BE2C (cell line): ENCODE measurements at places on chromosomes 3 and 15.

DNA sequence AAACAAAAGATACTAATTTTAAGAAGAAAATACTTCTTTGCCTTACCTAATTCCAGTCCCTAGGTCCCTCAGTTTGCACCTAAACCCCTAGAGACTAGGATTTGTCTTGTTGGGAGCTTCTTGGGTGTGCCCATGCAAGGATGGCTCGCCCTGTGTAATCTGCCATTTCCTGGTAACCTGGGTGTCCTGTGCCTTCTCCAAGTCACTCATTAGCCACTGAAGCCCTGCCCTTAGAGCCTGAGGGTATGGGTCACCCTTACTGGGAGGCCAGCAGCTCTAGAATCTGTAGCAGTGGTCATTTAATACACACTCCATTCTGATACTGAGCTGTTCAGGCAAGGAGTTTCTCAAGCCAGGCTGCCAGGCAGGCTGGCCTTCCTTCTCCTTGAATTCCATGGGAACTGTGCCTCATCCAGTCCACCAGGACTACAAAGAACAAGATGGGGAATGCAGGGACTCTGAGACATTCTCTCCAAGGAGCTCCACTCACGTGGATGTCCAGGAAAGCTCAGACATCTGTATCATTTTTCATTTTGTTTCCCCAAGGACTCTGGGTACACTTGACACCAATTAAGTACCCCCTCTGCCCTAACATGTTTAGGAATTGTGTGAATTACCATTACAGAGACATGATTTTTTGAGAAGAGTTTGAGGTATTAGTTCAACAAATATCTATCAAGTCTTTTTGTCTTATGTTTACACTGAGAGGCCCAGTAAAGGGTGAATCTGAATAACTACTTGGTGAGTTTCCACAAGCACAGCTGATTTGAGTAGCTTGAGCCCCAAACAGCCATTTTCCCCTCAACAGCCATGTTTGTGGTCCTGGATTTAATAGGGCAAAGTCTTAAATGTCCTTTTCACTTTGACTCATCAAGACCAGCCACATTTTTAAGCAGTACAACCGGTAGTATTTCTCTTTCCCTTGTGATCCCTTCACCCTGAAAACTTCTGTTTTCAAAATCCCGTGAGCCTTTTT lies 52.6 kb downstream of the ARNT2 start:
- no peak for DNase-seq

GRCh38 chr3:45313743-45314403 lies 74.5 kb upstream of the LARS2 start:
- DNase-seq, result no peak

DNA sequence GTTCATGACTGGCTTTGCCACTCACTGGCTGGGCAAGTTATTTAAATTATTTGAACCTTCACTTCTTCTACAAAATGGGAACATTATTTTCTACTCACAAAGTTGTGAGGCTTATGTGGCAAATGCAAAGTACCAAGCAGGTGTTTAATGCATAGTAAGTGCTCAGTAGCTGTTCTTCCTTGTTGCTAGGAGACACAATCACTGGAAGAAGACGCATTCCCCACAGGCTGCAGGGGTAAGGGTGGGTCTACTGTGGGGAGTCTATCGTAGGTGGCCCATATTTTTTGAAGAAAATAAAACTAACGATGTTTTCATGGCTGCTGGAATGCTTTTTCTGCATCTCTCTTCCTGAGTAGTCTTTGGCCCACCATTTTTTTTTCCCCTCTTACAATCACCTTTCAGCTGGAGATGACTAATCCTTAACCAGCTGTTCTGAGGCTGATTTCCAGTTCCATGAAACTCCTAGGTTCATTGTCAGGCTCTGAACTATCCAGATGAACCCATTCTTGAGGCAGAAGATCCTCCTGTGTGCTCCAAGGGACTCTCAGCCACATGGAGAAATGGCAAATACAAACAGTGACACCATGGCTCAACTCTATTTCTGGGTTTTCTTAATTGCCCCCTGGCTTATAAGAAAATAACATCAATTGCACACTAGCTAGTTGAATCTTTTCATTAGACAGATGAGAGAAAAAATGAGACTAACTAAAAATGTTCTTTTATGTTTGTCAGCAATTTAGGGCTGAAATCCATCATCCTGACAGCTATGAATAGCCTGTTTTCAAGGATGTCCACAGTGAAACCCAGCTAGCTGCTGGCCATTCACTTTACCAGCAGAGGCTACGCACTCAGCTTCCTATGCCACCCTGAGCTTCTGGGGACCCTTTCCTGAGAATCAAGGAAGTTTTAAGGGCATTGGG lies 108.3 kb upstream of the ETV5 start:
- no peak for DNase-seq

GRCh38 chr15:34223904-34224596 lies 766 bp upstream of the EMC4 start:
- DNase-seq, result no peak

- DNase-seq, result no peak
These were observed 81.4 kb downstream of the MBNL1 start for GRCh38 chr3:152350139-152350538.

DNA sequence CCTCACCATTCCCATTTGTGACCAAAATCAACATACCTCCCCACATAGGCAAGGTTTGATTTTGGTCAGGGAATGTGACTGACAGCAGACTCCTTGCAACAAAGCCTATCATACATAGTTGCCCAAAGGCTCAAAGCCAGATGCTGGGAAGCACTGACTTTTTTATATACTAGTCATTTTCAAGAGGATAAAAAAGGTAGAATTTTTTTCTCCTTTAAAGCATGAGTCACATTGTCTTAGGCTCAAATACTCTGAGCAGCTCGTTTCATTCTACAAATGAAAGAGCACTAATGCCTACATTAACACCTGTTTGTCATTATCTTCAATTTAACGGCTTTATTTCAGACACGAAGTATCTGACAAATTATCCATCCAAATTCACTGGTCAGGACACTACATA lies 36.2 kb downstream of the ICE2 start:
- DNase-seq, result no peak

GRCh38 chr3:9428411-9428810 lies 31.0 kb downstream of the SETD5 start:
- DNase-seq, result no peak

DNA sequence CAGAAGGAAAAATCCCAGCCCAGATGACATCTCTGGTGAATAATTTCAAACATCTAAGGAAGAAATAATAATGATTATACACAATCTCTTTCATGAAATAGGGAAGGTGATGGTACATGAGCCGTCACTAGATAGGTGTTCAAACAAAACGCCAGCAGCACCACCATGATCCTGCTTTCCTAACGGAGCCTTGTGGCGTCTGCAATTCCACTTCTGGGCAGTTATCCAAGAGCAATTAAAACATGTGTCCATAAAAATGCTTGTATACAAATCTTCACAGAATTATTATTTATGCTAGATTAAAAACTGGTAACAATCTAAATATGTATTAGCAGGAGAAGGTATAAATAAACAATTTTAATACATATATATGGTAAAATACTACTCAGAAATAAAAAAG lies 33.7 kb downstream of the RTP4 start:
- no peak for DNase-seq

DNA sequence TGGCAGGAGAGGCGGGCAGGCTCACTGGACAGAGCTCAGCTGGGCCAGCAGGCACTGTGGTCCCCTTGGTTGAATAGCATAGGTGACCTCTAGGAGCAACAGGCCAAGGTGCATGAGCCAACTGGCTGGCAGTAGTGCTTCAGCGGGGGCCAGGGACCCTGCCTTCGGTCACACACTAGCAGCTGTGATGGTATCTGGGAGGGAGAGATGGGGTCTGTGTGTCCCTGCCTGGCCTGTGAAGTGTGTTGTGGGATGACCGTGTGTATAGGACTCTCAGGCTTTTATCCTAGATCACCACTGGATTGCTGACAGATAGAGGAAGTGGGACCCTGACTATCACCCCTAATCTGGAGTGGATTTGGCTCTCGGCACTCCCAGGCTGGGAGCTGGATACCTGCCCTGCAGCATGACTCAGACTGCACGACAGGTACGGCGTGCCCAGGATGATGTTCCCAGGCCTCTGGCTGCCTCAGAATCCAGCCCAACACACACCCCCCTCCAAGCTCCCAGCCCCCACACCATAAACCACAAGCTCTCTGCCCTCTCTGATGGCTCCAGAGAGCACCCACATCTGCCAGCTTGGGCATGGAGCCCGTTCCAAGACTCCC lies 7.8 kb downstream of the RPS17 start:
- DNase-seq, result no peak

- no peak for DNase-seq
These were observed 31.3 kb downstream of the TARS3 start for GRCh38 chr15:101692801-101693598.

- DNase-seq, result no peak
These were observed 2.8 kb upstream of the OR5K1 start for GRCh38 chr3:98460220-98460619.

GRCh38 chr3:168501570-168501969 lies 405.8 kb upstream of the GOLIM4 start:
- no peak for DNase-seq

DNA sequence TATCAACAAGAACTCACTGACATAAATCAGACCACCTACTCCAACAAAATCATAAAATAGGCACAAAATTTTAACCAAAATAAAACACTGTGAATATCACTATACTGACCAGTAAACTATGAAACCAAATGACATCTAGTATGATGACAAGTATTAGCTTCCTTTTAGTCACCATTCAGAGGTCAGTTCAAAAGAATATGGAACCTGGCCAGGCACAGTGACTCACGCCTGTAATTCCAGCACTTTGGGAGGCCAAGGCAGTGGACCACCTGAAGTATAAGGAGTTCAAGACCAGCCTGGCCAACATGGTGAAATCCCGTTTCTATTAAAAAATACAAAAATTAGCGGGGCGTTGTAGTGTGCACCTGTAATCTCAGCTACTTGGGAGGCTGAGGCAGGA lies 65.8 kb downstream of the SMARCC1 start:
- DNase-seq, result no peak

DNA sequence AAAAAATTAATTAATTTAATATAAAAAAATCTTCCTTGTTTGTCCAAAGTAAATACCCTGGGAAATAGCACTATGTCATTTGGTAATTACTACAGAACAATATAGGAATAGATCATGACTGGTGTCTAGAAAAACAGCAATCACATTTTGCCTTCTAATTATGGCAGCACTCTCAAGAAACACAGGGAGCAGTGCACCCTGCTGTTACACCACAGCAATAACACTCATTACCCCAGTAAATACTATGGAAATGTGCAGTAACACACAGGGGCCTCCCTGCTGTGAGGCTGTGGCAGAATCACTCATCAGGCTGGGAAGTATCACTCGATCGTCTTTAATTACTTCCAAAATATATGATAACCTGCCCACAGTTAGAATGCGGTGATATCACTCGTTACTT lies 646.0 kb downstream of the TUSC7 start:
- peak; percentile 46 for DNase-seq

GRCh38 chr3:112000966-112001365 lies 2.2 kb downstream of the TAGLN3 start:
- DNase-seq, result no peak
